Activated CD4-positive, alpha-beta T cell treated with anti-CD3 and anti-CD28 coated beads, Interleukin-2, amount 50 U/mL, for 16 hours (primary cell): ENCODE measurements at places on chromosomes 1 and 21.
A peak's percentile ranks its signal among the peaks of the same experiment; 100 is the strongest.

DNA sequence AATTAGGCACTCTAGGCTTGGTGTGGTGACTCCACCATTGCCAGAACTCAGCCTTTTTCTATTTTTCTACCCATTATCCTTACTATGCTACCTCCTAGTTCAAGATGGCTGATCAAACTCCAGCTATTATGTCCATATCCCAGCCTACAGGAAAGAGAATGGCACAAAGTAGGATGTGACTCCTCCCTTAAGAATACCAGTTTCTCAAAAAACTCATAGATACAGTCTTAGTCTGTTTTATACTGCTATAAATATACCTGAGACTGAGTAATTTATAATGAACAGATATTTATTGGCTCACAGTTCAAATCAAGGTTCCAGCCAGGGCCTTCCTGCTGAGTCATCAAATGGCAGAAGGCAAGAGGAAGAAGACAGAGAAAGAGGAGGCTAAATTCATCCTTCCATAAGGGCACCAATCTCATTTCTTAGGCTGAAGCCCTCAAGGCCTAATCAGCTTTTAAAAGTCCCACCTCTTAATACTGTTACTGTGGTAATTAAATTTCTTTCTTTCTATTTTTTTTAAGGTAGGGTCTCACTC lies 542.8 kb upstream of the BEND5 start:
- DNase-seq = no peak

GRCh38 chr1:240092301-240093119 lies 827 bp downstream of the FMN2 start:
- DNase-seq = no peak

GRCh38 chr1:221203224-221204054 lies 324.2 kb downstream of the HLX start:
- DNase-seq = peak; percentile 77

- no peak for DNase-seq
These were observed 24.9 kb downstream of the ITGB3BP start for GRCh38 chr1:63498106-63498505.

GRCh38 chr1:50517488-50517887 lies 94.2 kb upstream of the DMRTA2 start:
- DNase-seq = no peak

- DNase-seq = no peak
These were observed 12.4 kb upstream of the NBPF1 start for GRCh38 chr1:16625497-16626408.

GRCh38 chr1:61344696-61345095 lies 262.3 kb downstream of the NFIA start:
- DNase-seq = no peak

DNA sequence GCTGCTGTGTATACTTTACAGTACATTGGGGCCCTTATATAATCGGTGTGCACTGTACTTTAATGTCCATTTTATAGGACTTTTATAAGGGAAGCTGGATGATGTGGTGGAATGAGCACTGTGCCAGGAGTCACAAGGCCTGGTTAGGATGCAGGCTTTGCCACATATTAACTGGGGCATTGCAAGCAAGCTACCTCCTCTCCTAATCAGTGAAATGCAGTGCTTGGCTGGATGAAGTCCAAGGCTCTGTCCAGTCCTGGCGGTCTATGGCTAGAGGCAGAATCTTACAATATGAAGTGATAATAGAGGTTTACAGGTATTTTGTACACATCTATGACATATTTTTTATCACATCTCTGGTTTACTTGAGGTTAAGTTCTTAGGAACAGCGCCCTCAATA lies 1.7 kb upstream of the PKP1 start:
- DNase-seq = no peak

- no peak for DNase-seq
These were observed 274.8 kb downstream of the PTPRC start for GRCh38 chr1:198913667-198914066.
